ENCODE measurements at places on chromosomes 13 and 19.

DNA sequence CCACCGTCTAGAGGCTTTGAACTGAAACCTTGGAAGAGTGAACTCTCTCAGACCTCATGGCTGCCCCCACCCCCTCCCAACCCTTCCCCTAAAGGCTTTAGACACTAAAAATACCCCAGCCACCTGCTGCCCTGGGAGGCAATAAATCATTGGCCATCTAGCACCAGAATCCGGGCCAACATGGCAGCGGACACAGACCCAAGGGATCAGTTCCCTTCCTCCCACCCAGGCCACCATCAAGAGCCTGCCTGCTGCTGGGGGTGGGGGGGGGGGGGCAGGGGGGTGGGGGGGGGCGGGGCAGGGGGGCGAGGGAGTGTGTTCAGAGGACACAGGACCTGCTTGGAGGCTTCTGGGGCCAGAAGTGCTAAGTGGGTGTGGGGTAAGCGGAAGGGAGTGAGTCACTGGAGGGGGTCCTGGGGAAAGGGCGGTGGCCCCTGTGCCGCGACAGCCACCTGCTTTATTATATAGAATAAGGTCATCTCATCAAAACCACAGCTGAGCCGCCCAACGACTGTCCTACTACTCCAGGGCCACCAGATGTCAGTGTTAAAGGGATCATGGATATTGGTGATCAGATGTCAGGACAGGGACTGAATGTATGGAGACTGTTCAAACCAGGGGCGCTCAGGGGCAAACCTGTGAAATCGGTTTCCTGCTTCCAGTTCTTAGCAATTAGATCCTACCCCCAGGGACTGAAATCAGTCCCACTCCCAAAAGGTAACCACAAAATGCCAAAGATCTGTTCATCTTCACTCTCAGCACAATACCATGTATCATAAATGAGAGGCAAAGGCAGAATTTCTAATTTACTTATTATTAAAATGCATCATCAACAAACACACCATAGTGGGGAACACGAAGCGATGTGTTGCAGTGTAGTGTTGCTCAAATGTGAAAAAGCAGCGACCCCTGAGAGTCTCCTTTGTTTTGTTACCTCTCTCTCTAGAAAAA is 24.3 kb downstream of the ARL11 start:
- DNase-seq = no peak

- DNase-seq = no peak
Measured at GRCh38 chr19:30116984-30117555, 175.0 kb downstream of the URI1 start.

DNA sequence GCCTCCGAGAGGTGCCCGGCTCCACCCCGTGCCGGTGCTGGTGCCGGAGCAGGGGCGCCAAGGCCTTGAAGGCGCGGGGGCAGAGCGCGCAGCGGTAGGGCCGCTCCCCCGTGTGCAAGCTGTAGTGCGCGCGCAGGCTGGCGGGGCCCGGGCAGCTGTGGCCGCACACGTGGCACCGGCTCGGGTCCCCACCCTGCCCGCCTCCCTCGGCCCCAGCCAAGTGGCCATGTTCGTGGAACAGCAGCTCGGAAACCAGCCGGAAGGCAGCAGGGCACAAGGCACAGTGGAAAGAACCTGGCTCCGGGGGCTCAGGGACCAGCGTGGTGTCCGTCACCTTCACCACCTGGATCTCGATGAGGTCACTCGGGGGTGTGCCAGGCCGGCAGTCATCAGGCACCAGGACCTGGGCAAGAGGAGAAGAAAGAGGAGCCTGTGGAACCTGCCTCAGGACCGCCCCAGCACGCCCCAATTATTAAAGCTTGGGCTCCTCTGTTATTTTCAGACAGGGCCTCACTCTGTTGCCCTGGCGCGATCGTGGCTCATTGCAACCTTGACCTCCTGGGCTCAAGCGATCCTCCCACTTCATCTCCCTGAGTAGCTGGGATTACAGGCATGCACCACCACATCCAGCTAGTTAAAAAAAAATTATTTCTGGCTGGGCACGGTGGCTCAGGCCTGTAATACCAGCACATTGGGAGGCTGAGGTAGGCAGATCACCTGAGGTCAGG is 2.0 kb downstream of the ZNF784 start:
- no peak for DNase-seq

DNA sequence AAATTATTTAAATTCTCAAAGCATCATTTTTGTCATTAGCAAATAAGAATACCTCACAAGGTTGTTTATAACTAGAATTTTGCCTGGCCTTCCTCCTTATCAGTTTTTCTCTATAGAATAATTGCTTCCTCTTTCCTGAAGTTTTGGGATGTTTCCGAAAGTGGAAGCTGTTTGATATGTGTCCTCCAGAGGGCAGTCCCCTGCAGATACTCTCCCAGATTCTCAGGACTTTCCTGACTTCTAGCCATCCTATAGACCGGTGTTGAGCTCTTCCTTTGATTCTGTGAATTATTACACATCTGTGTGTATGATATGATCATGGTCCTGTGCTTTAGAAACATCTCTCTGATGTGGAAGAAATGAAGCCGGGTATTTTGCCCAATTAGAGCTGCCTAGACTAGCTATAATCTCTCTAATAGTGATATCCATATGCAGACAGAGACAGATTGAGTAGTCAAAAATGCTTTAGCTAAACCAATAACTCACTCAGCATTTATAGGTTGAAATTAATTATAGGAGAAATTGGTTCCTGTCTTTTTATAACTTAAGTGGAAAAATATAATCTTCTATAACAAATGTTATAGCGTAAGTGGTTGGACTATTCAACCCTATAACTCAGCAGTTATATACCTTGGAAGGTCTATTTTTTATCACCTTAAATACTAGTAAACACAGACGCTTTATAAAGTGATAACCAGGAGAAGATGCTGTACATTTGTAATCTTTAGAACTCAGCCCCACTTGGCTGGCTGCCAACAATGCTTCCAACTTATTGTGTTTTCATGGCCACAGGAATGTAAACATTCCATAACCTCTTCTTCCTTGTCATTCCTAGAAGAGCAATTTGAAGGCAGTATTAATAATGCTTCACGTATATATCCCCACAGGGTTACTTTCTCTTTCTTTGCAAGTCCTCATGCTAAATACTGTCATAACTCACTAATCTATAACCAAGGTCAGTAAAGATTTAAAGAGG is 201.0 kb upstream of the RXFP2 start:
- no peak for DNase-seq

DNA sequence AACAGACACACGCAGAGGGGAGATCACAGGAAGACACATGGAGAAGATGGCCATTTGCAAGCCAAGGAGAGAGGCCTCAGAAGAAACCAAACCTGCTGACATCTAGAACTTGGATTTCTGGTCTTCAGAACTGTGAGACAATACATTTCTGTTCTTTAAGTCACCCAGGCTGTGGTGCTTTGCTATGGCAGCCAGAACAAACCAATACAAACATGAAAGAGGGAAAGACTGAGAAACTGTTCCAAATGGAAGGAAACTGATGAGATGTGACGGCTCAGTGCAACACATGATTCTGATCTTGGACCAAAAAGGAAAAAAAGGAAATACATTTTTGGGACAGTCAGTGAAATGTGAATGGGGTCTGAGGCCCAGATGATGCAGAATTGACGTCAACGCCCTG is 30.2 kb upstream of the SACS start:
- no peak for DNase-seq

- no peak for DNase-seq
Measured at GRCh38 chr13:34719060-34719875, 222.8 kb upstream of the NBEA start.

All from keratinocyte (primary cell).